ENCODE measurements at places on chromosomes 2 and 18. TPM values are rescaled to one million over a fixed set of nuclear protein-coding genes. Genes with fewer than 3 reads are reported as not detected.

PLEKHM3 gene
- 19.3 TPM for total RNA-seq

MYO5B gene
- total RNA-seq: 32.0 TPM

RAD51AP2 gene
- total RNA-seq: 0.04 TPM

KLHL29 gene
- total RNA-seq: 3.4 TPM

LYG2 gene
- total RNA-seq: not detected

LDAH gene
- total RNA-seq: 8.8 TPM

ABCG5 gene
- total RNA-seq: not detected

UGT1A10 gene
- total RNA-seq: 18.5 TPM

GPBAR1 gene
- total RNA-seq: 1.3 TPM

- no peak overlapping the region for H3K4me3 ChIP-seq
- no peak for DNase-seq
- peaks cover 11% of the 10 kb centered on the region for H3K4me1 ChIP-seq
- no peaks in the 10 kb centered on the region for H3K36me3 ChIP-seq
Measured at GRCh38 chr2:197286805-197287595, 23.6 kb downstream of the ANKRD44 start.

DNA sequence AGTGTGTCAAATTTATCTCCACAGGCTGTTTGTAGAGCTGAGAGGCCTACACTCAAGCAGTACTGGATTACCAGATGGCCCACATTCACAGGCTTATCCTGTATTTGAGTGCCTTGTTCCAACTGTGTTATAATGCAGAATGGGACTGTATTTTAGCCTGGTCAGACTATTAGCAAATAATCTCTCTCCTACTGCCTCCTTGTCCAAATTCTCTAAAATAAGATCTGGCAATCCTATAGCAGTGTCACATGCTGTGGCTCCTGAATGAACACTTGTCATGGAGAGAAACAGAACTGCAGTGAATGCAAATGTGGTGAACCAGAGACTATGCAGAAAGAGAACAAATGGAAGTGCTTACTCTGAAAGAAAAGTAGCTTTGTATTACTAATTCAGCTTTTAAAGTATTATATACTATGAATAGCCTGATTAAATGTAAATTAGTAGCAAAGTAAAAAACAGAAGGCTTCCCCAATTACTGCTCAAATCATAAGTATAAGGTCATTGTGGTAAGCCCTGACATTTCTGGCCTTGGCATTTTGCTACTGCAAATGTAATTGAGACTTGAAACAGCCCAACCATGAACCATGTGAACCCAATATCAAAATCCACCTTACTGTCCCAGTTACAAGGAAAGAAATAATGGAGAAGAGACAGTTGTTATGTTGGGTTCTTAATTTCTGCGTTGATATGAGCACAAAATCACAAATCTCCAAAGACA, 80.0 kb downstream of the MAP4K3 start:
- H3K27ac ChIP-seq: no peak overlapping the region
- no peaks in the 10 kb centered on the region for H3K4me1 ChIP-seq
- H3K4me3 ChIP-seq: no peak overlapping the region
- no peak for DNase-seq
- H3K36me3 ChIP-seq: peaks cover 35% of the 10 kb centered on the region

DNA sequence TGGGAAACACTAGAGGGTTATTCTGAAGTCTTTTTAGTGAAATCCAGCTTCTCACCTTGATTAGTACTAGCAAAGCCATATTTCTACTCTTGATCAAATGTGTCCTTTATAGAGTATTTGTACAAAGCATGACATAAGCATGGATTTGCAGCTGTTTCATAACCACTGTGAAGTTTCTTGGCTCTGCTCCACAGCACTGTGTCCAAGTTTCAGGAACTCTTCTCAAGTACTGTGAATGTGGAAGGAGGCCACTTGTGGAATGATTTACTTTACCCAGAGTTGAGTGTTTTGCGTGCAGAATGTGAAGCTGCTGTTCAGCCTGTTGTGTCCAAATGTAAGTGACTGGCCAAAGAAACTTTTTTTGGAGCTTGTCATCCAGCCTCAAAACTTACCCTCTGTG, 16.2 kb upstream of the MAPRE2 start:
- H3K4me3 ChIP-seq: no peak overlapping the region
- peak overlapping the region; percentile 21 for H3K27ac ChIP-seq
- H3K4me1 ChIP-seq: peaks cover 25% of the 10 kb centered on the region
- H3K36me3 ChIP-seq: no peaks in the 10 kb centered on the region
- no peaks in the 10 kb centered on the region for H3K27me3 ChIP-seq

- no peaks in the 10 kb centered on the region for H3K36me3 ChIP-seq
- H3K27me3 ChIP-seq: no peaks in the 10 kb centered on the region
- H3K4me1 ChIP-seq: no peaks in the 10 kb centered on the region
- DNase-seq: no peak
- H3K27ac ChIP-seq: no peak overlapping the region
Measured at GRCh38 chr2:188497726-188498125, 206.1 kb downstream of the GULP1 start.

- H3K4me1 ChIP-seq: peaks cover 19% of the 10 kb centered on the region
- no peak for DNase-seq
- no peak overlapping the region for H3K4me3 ChIP-seq
- no peaks in the 10 kb centered on the region for H3K36me3 ChIP-seq
- no peaks in the 10 kb centered on the region for H3K27me3 ChIP-seq
- H3K27ac ChIP-seq: no peak overlapping the region
Measured at GRCh38 chr2:20008703-20009102, 3.8 kb downstream of the MATN3 start.

GRCh38 chr2:17962876-17963275, 84.4 kb downstream of the KCNS3 start:
- no peaks in the 10 kb centered on the region for H3K36me3 ChIP-seq
- no peaks in the 10 kb centered on the region for H3K27me3 ChIP-seq
- no peak for DNase-seq

DNA sequence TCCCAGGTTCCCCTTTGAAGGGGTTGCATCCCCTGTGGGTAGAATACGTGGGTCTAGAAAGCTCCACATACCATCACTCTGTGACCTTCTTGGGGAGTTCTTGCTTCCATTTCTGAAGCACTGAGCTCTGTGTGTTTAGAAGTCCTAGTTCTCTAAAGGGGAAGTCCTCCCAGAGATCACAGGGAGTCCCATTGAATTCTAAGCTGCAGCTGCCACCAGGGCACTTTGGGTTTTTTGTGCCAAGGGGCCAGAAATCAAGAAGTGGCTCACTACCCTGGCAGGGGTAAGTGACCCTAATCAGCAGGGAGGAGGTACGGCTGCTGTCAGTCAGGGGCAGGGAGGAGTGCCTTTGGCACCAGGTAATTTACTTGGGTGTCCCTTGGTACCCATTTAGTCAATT, 70.9 kb downstream of the EHD3 start:
- no peaks in the 10 kb centered on the region for H3K27me3 ChIP-seq
- DNase-seq: no peak
- H3K36me3 ChIP-seq: no peaks in the 10 kb centered on the region
- H3K4me1 ChIP-seq: peaks cover 37% of the 10 kb centered on the region

- no peak overlapping the region for H3K27ac ChIP-seq
- H3K4me3 ChIP-seq: no peak overlapping the region
- no peaks in the 10 kb centered on the region for H3K4me1 ChIP-seq
- H3K36me3 ChIP-seq: no peaks in the 10 kb centered on the region
- no peak for DNase-seq
- no peaks in the 10 kb centered on the region for H3K27me3 ChIP-seq
Measured at GRCh38 chr2:229180658-229181057, 90.4 kb downstream of the PID1 start.

- no peaks in the 10 kb centered on the region for H3K27me3 ChIP-seq
- no peak for DNase-seq
- no peaks in the 10 kb centered on the region for H3K36me3 ChIP-seq
- no peak overlapping the region for H3K4me3 ChIP-seq
Measured at GRCh38 chr2:187638840-187639239, 84.6 kb upstream of the TFPI start.

DNA sequence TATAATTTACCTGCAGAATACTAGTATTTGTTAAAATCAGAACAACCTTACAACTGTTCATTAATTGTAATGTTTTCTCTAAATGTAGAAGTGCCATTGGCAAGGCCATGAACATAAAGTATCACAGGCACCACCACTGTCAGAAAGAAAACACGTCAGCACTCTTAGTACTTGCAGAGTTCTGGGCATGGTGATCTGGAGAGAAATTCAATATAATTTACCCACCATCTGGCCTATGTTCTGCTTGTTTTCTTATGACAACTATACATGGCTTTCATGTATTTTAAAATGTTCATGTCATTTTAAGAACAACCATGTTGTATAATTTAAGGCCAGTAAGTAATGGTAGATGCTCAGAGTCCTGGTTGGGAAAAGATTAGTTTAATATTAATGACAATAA, 114.2 kb upstream of the SULT1C3 start:
- H3K27ac ChIP-seq: no peak overlapping the region
- no peaks in the 10 kb centered on the region for H3K27me3 ChIP-seq
- H3K4me3 ChIP-seq: no peak overlapping the region
- DNase-seq: no peak

- H3K27ac ChIP-seq: no peak overlapping the region
- no peak overlapping the region for H3K4me3 ChIP-seq
- H3K27me3 ChIP-seq: no peaks in the 10 kb centered on the region
- DNase-seq: no peak
Measured at GRCh38 chr2:48927355-48927754, 171.8 kb upstream of the LHCGR start.

- no peaks in the 10 kb centered on the region for H3K4me1 ChIP-seq
- no peaks in the 10 kb centered on the region for H3K36me3 ChIP-seq
- H3K27ac ChIP-seq: no peak overlapping the region
- H3K4me3 ChIP-seq: no peak overlapping the region
- no peak for DNase-seq
- H3K27me3 ChIP-seq: no peaks in the 10 kb centered on the region
Measured at GRCh38 chr18:26327062-26327461, 100.8 kb downstream of the TAF4B start.

DNA sequence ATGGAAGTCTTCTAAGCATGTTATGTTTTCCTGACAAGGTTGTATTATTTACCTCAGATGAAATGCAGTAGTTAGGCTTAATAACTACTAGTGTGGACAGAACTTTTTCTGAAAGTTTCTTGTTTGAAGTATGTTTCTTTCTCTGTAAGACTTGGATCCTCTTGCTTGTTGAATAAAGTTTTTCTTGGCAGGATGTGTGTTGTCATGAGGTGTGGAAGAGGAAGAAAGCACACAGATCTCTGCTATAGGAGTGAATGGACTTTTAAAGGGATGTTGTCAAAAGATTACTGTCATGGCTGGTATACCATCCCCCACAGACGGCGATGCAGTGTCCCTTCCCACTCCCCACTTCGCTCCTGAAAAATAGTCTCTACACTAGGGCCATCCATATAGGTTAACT, 2.6 kb downstream of the CAB39 start:
- H3K4me1 ChIP-seq: peaks cover 22% of the 10 kb centered on the region
- H3K4me3 ChIP-seq: peak overlapping the region; percentile 94
- no peaks in the 10 kb centered on the region for H3K27me3 ChIP-seq

DNA sequence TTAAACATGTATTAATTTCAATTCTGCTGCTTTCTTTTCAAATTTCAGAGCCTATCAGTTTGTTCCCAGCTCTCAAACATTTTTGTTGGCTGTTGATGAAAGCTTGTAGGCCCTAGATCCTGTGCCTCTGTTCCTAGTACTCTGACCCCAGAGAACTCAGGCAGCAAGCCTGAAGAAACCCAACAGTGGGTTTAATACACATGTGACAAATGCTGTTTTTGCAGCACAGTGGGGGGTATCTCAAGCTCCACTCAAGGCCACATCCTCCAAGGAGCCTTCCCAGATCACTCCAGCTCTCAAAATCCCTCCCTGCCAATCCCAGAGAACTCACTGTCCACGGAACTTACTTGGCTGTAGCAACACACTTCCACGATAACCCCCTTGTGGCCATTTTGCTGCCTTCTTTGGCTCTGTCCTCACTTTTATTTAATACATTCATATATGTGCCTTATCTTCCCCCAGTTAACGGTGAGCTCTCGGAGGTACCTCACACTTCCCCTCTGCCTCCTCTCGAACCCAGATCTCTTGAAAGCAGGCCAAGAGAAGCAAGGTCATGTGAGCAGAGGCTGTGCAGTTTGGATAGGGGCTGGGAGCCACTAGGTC, 122.4 kb downstream of the TNS1 start:
- peak overlapping the region; percentile 13 for H3K27ac ChIP-seq
- no peaks in the 10 kb centered on the region for H3K27me3 ChIP-seq
- no peaks in the 10 kb centered on the region for H3K4me1 ChIP-seq
- H3K36me3 ChIP-seq: peaks cover 14% of the 10 kb centered on the region

DNA sequence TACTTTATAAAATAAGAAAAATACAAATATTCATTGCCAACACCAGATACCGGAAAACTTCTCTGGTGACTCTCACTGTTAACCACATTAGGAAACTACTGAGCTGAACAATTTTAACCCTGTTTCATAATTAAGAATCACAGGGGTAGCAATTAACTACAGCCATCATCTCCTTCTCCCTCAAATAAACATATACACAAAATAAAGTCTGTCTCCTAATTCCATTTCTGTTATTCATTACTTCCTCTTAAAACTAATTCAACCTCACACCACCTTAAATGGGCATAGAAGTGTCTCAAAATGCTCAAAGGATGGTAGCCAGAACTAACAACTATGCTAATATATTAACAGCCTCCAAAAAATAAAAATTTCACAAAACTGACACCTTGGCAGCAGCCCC, 60.7 kb downstream of the ACVR1 start:
- DNase-seq: no peak
- H3K27me3 ChIP-seq: no peaks in the 10 kb centered on the region
- H3K4me1 ChIP-seq: no peaks in the 10 kb centered on the region
- H3K4me3 ChIP-seq: no peak overlapping the region

- no peak overlapping the region for H3K4me3 ChIP-seq
- H3K27me3 ChIP-seq: no peaks in the 10 kb centered on the region
- H3K27ac ChIP-seq: no peak overlapping the region
- no peaks in the 10 kb centered on the region for H3K36me3 ChIP-seq
- DNase-seq: no peak
Measured at GRCh38 chr2:42092084-42092996, 44.5 kb downstream of the PKDCC start.

DNA sequence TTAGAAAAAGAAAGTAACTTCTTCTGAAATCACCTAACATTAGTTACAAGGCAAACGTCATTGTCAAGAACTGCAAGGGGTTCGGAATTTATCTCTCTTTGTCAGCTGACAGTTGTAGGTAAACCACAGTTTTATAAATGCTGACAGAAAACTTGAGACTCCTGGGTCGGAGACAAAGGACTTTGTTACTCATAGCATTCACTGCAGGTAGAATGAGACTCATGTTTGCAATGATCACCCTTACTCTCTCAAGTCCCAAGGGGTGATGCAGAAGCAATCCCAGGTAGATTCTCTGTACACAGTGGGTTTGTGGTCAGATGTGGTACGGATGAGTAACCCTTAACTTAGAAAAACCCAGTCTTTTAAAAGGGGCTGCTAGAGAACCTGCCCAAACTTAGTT, 757.8 kb downstream of the TRIB2 start:
- no peaks in the 10 kb centered on the region for H3K27me3 ChIP-seq
- no peak for DNase-seq
- no peak overlapping the region for H3K27ac ChIP-seq
- no peaks in the 10 kb centered on the region for H3K36me3 ChIP-seq

GRCh38 chr2:47089083-47089464, 66.0 kb downstream of the STPG4 start:
- H3K36me3 ChIP-seq: no peaks in the 10 kb centered on the region
- no peak overlapping the region for H3K27ac ChIP-seq
- DNase-seq: no peak

- H3K4me1 ChIP-seq: peaks cover 5% of the 10 kb centered on the region
- no peaks in the 10 kb centered on the region for H3K27me3 ChIP-seq
- H3K27ac ChIP-seq: no peak overlapping the region
- H3K36me3 ChIP-seq: no peaks in the 10 kb centered on the region
- no peak for DNase-seq
- H3K4me3 ChIP-seq: no peak overlapping the region
Measured at GRCh38 chr2:240429341-240429871, 6.1 kb upstream of the GPC1 start.
